ENCODE measurements at places on chromosomes 16 and 17. TPM values are rescaled to one million over a fixed set of nuclear protein-coding genes. Genes with fewer than 3 reads are reported as not detected.

The FAM83G gene
- 6.7 TPM for total RNA-seq

The SLC16A6 gene
- total RNA-seq: not detected

- no peak for DNase-seq
Measured at GRCh38 chr17:40430272-40431230, 12.7 kb upstream of the IGFBP4 start.

GRCh38 chr17:7336240-7337175, at the start of gene ACAP1:
Gene ACAP1 (plus strand): TSS chr17:7336529. CDS start chr17:7336735, 206 bp downstream.
- no peak for DNase-seq

DNA sequence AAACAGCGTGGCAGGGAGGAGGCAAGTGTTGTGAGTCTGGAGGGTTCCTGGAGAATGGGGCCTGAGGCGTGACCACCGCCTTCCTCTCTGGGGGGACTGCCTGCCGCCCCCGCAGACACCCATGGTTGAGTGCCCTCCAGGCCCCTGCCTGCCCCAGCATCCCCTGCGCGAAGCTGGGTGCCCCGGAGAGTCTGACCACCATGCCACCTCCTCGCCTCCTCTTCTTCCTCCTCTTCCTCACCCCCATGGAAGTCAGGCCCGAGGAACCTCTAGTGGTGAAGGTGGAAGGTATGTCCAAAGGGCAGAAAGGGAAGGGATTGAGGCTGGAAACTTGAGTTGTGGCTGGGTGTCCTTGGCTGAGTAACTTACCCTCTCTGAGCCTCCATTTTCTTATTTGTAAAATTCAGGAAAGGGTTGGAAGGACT, at the start of gene CD19:
CD19 (plus strand) TSS at position 171 of the 425 bp plus-strand sequence; CDS start at position 201, 30 bp downstream.
- DNase-seq: no peak

The RAP1GAP2 gene
- 2.9 TPM for total RNA-seq

DNA sequence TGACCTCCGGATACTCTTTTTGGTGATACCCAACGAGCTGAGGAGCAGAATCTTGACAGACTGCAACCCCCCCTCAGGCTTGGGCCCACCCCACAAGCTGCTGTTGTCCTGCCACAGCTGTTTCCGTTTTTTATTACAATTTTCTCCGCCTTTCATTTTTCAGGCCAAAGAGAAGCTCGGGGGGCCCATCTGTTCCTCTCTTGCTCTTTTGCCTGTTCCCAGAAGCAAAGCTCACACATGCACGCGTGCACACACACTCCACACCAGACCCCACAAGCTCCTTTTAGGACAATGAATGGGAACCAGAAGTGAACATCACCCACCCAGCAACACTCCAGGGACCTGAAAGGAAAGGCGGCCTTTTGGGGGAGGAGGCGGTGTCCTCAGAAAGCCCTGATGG, 16.3 kb downstream of the SOX9 start:
- DNase-seq: no peak

GRCh38 chr17:47076171-47076570, 97.1 kb upstream of the RPRML start:
- DNase-seq: no peak

DNA sequence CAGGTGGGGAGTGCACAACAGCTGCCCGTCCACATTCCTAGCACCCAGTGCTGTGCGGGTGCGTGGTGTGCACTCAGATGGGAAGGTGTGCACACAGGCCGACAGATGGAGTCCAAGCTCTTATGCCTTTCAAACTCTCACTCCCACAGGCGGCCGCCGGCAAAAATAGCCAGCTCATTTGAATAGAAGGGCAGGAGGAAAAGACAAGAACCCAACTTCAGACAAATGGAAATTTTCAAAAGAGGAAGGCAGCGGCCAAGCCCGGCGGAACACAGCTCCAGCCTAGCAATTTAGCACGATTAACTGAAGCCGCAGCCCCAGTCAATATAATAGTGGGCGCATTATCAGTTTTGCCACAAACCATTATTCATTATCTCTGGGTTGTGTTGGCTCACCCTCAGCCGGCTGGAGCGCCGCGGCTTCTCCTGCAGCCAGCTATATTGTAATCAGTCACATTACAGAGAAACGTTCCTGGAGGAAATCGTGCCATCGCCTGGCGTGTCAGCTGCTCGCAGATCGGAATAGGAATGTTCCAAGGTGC, 103.9 kb upstream of the SEC14L1 start:
- DNase-seq: no peak

The PABPN1L gene
- total RNA-seq: not detected

The RTN4RL1 gene
- not detected for total RNA-seq
